CD4-positive, alpha-beta T cell treated with Interleukin-21 for 1 hour (primary cell): ENCODE measurements at places on chromosomes 7 and 10.
A peak's percentile ranks its signal among the peaks of the same experiment; 100 is the strongest.

DNA sequence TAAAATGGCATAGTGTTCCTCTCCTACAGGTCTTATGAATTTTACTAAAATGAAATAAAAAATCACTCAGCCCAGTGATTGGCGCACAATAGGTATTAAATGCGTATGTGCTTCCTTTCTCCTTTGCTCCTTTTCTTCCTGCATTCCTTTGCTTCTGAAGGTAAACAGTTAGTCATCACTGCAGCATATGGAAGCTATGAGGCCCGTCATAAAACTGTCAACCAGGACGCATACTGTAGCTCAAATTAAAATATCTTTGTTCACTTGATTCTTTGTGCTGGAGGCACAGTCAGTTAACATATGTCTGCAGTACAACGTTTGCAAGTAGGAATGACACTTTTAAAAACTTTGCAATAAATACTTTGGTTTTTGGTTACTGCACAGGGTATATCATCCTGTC is 374.7 kb downstream of the TCERG1L start:
- no peak for DNase-seq

GRCh38 chr7:104805449-104806317 is 208.3 kb upstream of the KMT2E start:
- no peak for DNase-seq

- DNase-seq = no peak
Measured at GRCh38 chr7:125412890-125413665, 483.5 kb upstream of the POT1 start.

DNA sequence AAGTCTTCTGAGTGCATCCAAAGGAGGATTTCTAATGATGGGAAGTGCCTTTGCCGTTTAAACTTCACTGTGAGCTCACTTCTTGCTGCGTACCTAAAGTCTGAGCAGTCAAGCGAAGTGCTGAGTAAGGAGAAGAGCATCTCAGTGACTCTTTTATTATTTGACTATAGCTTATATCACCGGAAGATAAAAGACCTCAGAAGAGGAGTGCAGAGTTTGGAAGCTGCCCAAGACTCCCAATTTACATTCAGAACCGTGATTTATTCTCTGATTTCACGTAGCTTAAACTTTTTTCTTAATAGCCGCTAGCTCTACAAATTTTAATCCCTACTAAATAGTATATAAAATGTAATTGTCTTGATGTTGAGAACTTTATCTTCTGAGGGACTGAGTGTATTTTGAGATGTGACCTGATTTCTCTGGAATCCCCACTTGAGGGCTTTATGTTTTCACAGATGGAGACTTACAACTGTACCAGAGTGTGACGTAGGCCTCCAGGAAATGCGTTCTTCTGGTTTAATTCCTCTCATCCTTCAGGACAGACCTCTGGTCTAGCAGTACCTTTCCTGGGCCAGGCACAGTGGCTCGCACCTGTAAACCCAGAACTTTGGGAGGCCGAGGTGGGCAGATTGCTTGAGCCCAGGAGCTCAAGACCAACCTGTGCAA is 51.1 kb downstream of the CAMK1D start:
- DNase-seq = no peak

DNA sequence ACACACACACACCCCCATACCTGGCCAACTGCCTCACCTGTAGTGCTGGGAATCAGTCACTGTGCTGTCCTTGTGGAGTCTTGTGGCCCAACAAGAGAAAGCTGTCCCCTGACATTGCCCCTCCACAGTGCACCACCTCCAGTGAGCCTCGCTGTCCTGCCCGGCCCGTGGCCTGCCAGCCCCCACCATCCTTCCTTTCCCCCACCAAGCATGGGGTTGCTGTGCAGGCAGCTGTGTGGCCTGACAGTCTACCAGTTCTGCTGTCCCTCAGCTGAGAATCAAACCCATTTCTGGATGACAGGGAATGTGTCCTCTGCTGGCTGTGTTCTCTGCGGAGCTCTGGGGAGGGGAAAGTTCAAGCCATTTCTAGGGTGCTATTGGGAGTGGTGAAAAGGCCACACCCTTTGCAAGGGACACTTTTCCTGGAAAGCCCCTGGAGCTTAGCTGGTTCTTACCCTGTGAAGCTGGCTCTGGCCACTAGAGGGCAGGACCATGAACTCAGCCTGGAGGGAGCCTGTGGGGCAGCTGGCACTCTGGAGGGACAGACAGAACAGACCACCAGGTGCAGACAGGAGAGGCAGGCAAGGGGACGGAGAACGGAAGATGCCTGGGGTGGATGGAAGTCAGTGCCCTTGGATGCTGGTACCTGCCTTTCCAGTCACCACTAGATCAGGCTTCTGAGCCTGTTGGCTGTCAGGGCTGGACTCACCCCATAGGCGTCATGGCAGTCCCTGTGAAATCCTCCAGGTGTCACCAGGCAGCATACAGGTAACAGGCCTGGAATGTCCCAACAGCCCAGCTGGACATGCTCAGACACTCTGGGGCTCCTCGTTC is 10.5 kb upstream of the MTPAP start:
- peak; percentile 65 for DNase-seq

GRCh38 chr10:44311563-44312051 is 73.3 kb downstream of the CXCL12 start:
- no peak for DNase-seq
